ENCODE measurements at places on chromosomes 16 and 17. TPM values are rescaled to one million over a fixed set of nuclear protein-coding genes. Genes with fewer than 3 reads are reported as not detected.

GRCh38 chr17:76472726-76473125 is 5.3 kb downstream of the AANAT start:
- DNase-seq: no peak

- DNase-seq: no peak
Measured at GRCh38 chr17:71114911-71115668, 945.8 kb downstream of the KCNJ2 start.

- DNase-seq: no peak
Measured at GRCh38 chr17:76278952-76279741, 14.0 kb downstream of the UBALD2 start.

DNA sequence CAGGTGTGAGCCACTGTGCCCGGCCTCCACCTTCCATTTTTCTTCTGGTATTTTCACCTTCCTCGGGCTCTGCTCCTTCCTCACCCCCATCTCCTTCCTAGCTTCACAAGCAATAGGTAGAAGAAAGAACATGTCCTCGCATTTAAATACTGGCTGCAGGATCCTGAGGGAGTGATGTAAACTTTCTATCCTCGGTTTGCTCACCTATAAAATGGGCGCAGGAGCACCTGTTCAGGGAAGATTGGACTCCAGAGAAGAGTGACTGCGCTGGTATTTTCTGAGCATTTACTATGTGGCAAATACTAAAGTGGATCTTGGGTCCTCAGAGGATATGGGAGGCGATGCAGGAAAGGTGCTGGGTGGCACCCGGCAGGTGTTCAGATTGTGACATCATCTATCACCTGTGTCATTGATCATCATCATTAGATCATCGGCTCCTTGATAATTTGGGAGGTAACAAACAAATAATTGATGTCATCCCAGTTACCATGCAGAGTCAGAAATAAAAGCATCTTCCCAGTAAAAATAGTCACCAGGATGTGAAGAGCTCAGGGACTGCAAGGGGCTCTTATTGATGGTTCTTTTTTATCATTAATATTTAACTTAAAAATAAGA is 72.8 kb downstream of the FOXL1 start:
- no peak for DNase-seq

DNA sequence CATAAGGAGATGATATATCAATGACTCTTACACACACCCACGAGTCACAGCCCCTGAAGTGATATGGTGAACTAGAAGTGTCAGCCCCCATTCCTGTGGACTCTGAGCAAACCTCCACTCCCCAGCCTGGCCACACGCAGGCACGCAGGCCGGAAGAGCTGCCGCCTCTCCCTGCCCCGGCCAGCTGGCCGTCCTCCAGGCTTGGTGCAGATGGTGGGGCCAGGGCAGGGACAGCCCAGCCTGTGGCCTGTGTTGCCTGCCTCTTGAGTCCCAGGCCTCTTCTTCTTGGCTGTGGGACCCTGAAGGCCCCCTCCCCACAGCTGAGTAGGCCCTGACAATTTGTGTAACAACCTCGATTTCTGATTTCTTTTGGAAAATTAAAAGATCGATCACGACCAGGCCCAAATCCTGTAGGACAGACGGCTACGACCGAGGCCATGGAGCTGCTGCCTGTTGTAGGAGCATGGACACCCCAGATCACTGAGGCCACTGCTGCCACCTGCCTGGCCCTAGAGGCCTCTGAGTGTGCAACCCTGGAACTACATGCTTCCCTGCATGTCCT is 10.0 kb upstream of the MPRIP start:
- DNase-seq: no peak

DNA sequence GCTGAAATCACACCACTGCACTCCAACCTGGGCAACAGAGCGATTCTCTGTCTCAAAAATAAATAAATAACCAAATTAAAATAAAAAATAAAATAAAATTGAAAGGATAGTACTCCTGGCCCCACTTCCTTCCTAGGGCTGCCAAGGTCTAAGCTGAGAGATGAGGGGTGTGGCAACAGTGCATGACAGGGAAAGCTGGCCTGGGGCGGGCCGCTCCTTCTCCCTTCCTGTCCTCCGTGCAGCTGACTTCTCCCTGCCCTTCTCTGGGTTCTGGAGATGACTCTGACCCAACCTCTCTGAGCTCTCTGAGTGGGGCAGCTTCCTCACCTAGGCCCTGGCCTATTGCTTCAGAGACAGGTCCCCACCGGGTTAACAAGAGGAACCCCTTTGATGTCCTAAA is 8.7 kb upstream of the SLC25A39 start:
- no peak for DNase-seq

GRCh38 chr17:45029758-45030423 is 21.5 kb downstream of the DCAKD start:
- no peak for DNase-seq

DNA sequence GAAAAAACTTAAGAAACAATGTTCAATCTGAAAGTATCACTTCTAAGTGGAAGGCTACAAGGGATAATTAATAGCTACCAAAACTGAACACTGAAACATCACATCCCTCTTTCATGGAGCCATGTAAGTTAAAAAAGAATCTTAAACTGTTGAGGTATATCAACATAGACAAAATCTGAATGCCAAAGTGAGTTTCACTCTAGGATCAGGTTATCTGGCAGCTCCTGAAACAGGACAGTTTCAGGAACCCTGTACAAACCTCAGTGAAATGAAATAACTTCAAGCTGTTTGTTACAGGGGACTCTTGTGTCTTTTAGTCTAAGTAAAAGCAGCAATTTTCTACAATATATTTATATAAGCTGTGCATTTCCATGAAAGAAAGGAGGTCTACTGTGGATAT is 73.2 kb downstream of the KANSL1 start:
- DNase-seq: no peak

- no peak for DNase-seq
Measured at GRCh38 chr17:40956401-40957254, 10.1 kb downstream of the KRT39 start.

- no peak for DNase-seq
Measured at GRCh38 chr17:61555127-61555566, 35.9 kb downstream of the NACA2 start.

- no peak for DNase-seq
Measured at GRCh38 chr17:57966246-57966645, 11.0 kb upstream of the CUEDC1 start.

DNA sequence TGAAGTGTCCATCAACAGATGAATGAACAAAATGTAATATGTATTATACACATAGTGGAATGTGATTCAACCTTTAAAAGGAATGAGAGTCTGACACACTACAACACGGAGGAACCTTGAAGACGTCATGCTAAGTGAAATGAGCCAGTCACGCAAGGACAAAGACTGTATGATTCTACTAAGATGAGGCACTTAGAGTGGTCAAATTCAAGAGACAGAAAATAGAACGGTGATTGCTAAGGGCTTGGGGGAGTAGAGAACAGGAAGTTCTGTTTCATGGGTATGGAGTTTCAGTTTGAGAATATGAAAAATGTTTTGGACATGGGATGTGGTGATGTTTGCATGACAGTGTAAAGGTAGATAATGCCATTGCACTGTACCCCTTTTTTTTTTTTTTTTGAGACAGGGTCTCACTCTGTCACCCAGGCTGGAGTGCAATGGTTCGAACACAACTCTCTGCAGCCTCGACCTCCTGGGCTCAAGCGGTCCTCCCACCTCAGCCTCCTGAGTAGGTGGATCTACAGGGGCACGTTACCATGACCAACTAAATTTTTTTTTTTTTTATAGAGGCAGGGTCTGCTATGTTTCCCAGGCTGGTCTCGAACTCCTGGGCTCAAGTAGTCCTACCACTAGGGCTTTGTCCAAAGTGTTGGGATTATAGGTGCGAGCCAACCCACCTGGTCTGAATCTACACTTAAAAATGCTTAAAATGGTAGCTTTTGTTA is 2.9 kb upstream of the CCDC102A start:
- no peak for DNase-seq

- DNase-seq: no peak
Measured at GRCh38 chr16:81585785-81586184, 141.2 kb downstream of the CMIP start.

DNA sequence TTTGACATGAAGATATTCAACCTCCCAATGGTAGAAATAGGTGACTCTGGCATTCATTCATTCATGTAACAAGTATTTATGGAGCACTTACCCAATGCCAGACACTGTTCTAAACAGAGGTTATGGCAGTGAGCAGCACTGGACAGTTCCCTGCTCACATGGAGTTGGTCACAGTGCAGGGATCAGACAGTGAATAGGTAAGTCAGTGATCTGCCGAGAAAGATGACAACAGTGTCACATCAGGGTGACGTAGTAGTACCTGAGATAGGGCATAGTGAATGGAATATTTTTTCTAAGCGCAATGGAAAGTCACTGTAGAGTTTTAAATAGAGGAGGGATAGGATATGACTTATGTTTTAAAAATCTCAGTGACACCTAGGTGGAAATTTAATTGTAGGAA is 791.4 kb upstream of the RBFOX1 start:
- no peak for DNase-seq

GRCh38 chr17:19391432-19391831 is 4.4 kb upstream of the MFAP4 start:
- DNase-seq: no peak

- DNase-seq: no peak
Measured at GRCh38 chr16:73217654-73218053, 169.7 kb upstream of the ZFHX3 start.

DNA sequence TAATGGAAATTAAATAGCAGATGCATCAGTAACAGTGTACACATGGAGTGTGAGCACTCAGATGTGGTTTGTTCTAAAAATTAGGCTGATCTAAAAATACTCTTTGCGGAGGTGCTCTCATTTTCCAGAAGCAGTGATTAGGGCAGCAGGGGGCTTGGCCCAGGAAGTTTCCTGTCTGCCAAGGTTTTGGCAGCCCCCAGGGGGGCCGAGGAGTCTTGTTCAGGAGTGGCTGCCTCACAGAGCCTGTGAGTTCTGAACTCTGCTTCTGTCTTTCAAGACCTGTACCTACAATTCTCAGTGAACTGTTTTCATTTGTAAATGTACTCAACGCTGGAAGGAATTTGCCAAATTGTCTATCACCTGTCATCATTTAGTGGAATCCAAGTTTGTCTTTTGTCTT is 388.4 kb upstream of the CDH11 start:
- DNase-seq: no peak

GRCh38 chr17:62032480-62032879 is 32.6 kb downstream of the MED13 start:
- DNase-seq: no peak

DNA sequence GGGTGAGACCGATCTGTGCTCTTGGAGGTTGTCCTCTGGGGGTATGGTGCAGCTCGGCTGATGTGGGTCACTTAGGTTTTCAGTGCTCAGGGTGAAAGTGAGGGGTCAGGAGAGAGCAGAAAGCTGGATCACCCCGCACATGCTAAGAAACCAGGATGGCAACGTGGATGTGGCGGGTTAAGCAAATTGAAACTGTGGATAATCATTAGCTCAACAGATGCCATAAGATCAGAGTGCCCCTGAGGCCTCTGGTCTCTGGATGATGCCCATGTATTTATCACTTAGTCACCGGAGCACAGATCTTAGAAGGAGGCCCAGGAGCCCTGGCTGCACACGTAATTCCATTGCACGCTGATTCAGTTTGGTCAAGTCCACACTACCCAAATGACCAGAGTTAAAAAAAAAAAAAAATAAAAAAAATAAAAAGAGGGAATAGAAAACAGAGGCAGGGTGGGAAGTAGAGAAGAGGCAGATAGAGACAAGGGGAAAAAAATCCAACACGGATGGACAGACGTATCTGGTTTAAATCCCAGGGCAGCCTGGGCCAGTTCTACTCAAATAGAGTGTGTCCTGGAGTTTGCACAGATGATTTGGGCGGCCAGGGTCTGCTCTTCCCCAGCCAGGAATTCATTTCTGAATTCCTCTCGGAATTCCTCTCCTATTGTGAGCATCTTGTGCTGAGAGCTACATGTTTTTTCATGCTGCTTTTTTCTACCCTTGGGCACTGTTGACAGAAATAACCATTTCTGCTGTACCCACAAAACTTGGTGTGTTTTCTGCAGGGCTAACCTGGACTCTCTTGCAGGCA is 378.3 kb downstream of the CPPED1 start:
- no peak for DNase-seq

DNA sequence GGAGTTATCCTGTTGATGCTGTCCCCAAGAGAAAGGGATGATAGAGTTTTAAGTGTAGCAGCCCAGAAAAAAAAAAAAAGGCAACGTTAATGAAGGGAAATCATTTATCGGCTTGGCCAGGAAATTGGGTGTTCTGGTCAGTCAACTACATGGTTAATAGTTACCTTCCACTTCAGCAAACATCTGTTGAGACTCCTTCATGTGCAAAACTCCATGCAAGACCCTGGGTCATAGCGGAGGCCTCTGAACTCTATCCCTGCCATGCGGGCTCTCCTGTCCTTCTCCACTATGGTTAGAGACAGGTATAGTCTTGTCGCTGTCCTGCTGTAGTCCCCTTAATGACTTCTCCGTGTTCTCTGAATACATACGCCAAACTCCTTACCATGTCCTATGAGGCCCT is 3.5 kb upstream of the LYRM9 start:
- no peak for DNase-seq

GRCh38 chr17:65556014-65556909 is 5.2 kb downstream of the AXIN2 start:
- peak; percentile 19 for DNase-seq

DNA sequence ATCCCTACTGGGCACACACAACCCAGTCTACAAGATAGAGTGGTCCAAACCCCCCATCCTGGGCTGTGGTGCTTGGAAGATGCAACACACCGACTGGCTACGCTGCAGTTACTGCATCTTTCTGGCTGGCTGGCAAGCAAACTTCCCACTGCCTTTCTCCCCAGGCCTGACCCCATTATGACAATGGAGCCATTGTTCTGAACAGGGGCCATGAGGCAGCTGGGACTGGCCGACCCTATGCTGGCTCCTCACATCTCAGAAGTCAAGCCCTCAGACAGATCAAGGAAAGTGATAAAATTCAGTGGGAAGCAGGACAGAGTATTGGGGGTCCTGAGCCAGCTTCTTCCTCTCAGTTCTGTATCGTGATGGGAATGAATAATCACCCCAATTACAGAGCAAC is 364.1 kb upstream of the ASIC2 start:
- no peak for DNase-seq

GRCh38 chr17:14144508-14144907 is 75.2 kb downstream of the COX10 start:
- DNase-seq: no peak

The OSGIN1 gene
- 2.8 TPM for total RNA-seq

The KIF1C gene
- 94.7 TPM for total RNA-seq

The FBXW10B gene
- total RNA-seq: 0.21 TPM

The TMEM235 gene
- total RNA-seq: 0.21 TPM

The MKS1 gene
- 13.8 TPM for total RNA-seq

The ABCA9 gene
- total RNA-seq: 13.9 TPM

The TPSD1 gene
- total RNA-seq: not detected

The FNDC8 gene
- total RNA-seq: not detected

The DLX4 gene
- not detected for total RNA-seq

Data from pulmonary artery endothelial cell (primary cell).